Esophagus mucosa (tissue), 1 donor: ENCODE measurements at places on chromosomes 5 and 9. TPM values are rescaled to one million over a fixed set of nuclear protein-coding genes. Genes with fewer than 3 reads are reported as not detected.

DNA sequence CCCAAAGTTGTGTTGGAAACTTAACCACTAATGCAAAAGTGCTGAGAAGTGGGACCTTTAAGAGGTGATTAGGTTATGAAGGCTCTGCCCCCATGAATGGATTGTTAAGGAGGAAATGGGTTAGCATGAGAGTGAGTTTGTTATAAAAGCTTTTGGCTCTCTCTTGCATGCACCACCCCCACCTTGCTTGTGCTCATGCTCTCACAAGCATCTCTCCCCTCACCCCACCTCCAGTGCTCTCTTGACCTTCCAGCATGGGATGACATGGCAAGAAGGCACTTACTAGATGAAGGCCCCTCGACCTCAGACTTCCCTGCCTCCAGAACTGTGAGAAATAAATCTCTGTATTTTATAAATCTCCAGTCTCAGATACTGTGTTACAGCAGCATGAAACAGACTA is 52.8 kb downstream of the RICTOR start:
- ATAC-seq: no peak

DNA sequence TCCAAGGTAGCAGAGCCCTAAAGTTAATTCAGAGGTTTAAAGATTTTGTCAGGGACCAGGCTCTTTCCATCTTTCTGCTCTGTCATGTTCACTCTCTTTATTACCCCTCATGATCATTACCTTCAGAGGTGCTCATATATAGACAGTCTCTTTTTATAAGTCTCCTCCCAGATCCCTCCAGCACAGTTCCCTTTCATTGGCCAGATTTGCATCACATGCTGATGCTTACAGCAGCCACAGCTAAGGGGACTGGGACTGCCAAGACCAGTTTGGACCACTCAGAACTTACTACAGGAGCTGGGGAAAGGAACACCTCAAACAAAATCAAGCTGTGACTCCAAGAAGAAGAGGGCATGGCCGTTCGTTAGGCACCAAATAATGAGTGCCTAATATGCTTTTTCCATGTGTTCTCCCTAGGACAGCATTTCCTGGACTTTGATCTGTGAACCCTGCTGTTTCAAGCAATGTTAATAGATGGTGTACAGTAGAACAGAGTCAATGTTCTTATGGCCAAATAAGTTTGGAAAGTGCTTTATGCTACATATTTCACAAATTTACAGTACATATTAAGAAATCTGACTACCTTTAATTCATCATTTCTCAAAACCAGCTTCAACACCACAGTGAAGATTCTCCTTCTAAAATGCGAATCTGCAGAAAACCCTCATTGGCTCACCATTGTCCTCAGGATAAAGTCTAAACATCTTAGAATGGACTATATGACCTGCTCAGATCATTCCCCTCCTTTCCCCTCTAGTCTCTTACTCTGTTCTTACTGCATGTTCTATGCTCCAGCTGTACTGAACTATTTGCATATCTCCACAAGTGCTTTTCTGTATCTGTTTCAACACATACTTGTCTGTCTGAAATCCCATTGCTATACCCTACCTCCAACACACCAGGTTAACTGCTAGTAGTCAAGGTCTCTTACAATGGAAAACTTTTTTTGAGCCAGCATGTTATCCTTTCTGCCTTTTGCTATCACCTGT is 3.4 kb downstream of the C5orf58 start:
- ATAC-seq: no peak

- no peak for ATAC-seq
Measured at GRCh38 chr5:161150441-161150988, 298.5 kb upstream of the ATP10B start.

The PLPP6 gene
- 6.1 TPM for total RNA-seq

DNA sequence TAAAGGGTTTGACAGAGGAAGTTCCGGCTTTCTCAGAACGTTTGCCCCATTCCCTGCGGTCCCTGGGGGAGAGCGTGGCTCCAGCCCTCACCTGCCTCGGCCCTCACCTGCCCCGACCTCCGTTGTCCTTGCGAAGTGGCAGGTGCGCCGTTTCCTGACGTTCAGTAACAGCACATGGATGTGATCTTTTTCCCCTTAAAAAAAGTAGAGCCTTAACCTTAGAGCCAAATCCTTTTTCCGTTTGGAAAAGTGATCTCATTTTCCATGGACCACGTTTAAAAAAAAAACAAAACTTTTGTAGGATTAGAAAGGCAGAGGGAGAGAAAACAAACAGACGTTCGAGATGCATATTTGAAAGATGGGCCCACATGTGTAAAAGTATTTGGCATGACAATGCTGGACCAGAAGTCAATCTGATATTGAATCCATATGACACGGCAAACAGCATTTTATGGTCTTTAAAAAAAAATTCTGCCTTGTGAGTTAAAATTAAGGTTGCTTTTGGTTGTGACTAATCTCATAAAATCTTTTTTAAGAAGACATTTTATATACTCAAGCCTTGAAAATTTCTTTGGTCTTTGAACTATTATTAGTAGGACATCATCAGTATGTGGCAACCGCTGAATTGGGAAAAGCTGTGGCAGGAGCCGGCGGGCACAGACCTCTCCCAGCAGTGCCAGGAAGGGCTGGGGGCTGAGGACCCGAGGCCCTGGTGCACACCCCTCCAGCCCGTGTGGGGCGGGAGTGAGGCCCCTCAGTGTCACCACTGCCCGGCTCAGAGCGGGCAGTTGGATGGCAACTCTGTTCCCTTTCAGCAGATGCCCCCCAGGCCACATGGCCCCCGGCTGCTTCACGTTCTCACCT is 42.5 kb upstream of the EXOC3 start:
- ATAC-seq: peak; percentile 19

- ATAC-seq: no peak
Measured at GRCh38 chr5:135179308-135179980, 145.4 kb upstream of the PITX1 start.

The TTC23L gene
- total RNA-seq: not detected

DNA sequence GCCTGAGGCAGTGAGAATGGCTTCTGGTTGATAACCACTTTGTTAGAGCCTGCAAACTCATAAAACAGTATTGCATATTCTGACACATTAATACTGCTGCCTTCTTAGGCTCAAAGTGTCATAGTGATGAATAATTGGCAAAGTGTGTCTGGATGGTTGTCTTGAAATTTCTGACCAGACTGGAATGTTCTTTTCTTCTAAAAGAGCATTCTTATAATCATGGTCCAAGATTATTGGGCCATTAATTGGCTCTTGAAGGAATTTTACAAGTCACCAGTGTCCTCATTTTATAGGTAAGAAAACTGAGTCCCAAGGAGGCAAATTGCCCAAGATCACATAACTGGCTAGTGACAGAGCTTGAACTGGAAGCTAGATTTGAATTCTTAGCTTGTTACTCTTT is 111.7 kb downstream of the PCSK1 start:
- peak; percentile 31 for ATAC-seq

- no peak for ATAC-seq
Measured at GRCh38 chr9:35612843-35613242, 5.4 kb downstream of the CD72 start.

The ROR2 gene
- 2.5 TPM for total RNA-seq

The IFNA7 gene
- not detected for total RNA-seq

- no peak for ATAC-seq
Measured at GRCh38 chr5:50822761-50823160, 156.3 kb downstream of the PARP8 start.

DNA sequence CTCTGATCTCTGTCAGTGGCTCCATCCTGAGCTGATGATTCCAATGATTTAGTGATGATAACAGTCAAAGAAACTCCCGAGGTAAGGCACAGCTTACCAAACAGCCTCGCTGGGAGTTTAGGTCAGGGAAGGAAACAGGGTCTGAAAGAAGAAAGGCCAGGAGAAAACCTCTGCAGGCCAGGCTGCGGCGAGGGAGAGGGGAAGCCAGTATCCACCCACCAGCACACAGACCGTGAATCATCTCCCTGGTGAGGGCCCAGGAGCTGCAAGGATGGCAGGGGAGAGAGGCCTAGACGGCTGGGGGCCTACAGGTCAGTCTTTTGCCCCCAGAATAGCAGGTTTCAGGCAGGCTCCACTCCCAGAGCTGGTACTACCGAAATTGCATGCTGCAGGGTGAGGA is 590.5 kb downstream of the CCDC171 start:
- ATAC-seq: no peak

The BTNL8 gene
- total RNA-seq: not detected

DNA sequence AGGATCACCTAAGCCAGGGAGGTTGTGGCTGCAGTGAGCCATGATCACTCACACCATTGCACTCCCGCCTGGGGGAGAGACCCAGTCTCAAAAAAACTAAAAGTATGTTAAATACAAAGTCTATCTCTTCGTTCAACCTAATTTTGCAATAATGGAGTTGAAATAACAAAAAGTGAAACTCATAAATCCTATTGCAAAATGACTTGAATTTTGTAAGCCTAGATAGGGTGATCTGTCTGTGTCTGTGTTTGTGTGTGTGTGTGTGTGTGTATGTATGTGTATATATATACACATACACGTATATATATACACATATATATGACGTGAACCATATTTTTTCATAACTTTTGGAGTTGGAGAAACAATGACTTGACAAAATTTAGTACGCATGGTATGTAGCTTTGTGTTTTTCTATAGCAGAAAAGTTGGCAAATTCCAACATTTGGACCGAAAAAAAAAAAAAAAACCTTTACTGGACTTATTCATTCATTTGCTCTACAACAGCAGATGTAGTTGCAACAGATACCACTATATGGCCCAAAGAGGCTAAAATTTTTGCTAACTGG is 76.9 kb upstream of the CDH6 start:
- ATAC-seq: no peak

The PCDHB13 gene
- total RNA-seq: 3.4 TPM

- ATAC-seq: peak; percentile 42
Measured at GRCh38 chr5:72871366-72872024, 55.0 kb downstream of the TNPO1 start.

DNA sequence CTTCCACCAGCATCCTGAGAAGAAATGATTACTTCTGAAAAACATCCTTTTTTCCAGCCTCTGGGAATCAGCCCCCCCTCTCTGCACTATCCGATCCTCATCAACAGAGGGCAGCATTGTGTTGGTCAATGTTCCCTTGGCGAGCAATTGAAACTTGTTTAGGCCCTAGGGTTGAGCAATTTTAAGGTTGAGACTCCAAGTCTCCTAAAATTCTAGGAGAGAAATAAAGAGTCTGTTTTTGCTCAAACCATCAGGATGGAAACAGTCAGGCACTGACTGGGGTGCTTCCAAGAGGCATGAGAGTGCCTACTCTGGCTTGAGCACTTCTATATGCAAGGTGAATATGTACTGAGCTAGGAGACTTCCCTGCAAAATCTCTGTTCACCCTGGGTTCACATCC is 12.4 kb upstream of the CYFIP2 start:
- peak; percentile 83 for ATAC-seq

The LCN1 gene
- total RNA-seq: not detected

DNA sequence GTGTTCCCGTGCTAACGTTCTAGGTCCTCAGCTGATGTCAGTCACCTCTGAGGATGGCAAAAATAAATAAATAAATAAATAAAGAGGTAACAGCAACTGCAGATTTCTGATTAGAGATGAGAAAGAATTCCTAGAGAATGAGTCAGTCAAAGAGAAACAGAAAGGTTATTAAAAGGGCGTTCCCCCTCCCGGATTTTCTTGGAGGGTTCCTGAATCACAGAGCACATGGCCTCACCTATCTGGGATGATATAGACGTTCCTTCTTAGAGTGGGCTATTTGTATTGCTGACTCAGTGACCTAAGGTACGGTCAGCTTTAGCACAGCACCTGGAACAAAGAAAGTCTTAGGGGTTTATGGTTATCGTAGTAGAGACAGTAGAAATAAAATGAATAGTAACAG is 30.6 kb downstream of the HTR4 start:
- ATAC-seq: no peak

DNA sequence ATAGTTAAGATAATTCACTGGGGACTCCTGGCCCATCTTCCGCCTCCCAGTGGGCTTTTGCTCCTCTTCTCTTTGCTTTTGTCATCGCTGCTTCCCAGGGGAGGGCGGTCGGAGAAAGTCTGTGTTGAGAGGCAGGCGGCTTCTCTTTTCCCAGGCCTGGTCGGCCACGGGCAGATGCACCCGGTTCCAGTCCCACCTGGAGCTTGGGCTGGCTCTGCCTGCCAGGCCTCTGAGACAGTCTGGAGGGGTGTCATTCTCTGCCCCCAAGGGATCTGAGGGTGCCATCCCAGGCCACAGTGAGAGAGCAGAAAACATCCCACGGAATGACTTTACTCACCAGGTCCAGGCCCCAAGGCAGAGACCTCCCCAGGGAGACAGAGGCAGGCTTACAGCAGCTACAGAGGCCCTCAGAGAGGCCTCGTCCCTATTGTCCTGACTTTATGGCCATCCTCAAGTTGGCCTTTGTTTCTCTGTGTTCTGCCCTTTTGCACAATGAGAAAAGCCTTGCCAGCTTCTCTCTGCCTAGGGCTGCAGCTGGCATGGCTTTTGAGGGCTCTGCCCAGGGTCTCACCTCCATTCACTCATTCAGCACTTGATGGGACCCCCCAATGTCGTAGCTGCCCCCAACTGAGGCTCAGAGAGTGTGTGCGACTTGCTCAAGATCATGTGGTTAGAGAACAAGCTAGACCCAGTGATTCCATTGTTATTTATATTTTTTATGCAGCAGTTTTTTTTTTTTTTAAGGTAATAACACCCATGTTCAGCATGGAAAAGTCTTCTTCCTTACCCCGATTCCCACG is 44.2 kb upstream of the BOD1 start:
- no peak for ATAC-seq

DNA sequence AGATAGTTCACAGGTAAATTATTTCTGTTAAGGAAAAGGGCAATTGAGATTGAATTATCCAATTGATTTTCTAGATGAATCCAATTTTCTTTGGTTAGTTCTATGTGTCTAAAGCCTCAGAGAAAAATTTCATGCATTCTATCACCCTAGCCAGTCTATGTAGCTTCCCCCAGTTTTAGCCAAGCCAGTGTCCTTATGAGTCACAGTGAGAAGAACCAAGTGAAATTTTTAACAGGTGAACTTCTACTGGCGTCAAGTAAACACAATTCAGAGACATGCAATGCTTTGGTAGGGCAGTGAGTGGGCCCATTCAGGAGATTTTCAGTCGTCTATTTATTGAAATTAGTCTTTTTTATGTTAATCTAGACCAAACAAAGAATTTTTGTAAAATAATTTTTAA is 1077.4 kb upstream of the ARRDC3 start:
- no peak for ATAC-seq
